Stimulated activated CD4-positive, alpha-beta T cell treated with anti-CD3 and anti-CD28 coated beads, Interleukin-4, amount 100 ng/mL, for 4 hours (primary cell): ENCODE measurements at places on chromosomes 3 and 15.

DNA sequence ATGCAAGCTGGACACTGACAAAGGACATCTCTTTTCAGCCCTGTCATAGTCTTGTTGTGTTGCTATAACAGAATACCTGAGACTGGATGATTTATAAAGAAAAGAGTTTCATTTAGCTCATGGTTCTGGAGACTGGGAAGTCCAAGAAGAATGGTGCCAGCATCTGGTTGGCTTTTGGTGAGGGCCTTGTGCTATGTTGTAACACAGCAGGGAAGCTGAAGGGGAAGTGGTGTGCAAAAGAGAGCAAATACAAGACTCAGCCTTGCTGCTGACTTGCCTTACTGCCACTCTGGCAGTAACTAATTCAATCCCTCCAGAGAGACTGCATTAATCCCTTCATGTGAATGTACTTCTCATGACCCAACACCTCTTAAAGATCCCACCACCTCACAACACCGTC is 356.3 kb upstream of the PROK2 start:
- DNase-seq: no peak

DNA sequence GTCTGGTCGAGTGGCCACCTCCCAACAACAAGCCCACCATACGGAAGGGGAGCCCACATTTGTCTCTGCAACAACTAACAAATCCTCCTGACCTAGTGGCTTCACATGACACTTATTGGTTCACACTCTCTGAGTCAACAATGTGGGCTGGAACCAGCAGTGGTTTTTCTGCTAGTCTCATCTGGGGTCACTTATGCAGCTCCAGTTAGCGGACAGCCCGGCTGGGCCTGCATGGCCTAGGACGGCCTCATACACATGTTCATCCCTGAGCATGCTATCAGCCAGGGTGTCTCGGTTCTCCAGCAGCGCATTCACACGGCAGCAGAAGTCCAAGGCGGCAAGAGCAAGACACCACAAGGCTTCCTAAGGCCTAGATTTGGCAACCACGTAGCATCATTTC is 281.7 kb downstream of the XXYLT1 start:
- no peak for DNase-seq

DNA sequence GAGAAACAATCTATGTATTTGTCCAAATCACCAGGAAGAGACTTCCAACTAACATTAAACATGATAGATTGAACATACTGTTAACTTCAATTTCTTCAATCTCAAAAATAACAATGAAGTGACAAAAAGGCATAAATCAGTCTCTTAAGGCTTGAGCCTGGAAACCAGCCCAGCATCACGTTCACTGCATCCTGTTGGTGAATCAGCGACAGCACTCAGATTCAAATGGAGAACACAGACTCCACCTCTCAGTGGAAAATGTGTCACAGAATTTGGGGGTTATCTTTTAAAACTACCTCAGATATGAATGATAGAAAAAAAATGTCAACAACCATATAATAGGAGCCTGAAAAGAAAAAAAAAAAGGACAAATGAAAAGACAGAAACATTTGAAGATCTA is 212.0 kb downstream of the MINAR1 start:
- no peak for DNase-seq

DNA sequence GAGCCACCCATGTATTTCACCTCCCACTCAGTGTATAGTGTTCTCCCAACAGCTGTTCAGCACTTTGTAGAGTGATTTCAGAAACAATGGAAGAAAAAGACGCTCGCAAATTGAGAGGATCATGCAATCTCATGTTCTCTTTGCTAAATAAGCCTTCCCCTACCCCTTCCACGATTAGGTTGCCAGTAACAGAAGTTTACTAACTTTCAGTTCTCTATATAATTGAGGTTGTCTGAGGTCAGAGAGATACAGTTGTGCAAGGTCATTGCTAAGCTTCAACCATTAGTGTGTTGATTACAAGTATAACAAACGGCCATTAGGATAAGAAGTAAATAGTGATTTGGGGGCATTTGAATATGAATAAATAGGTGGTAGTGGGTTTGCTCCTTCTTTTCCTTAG is 99.6 kb downstream of the TUSC7 start:
- DNase-seq: no peak

DNA sequence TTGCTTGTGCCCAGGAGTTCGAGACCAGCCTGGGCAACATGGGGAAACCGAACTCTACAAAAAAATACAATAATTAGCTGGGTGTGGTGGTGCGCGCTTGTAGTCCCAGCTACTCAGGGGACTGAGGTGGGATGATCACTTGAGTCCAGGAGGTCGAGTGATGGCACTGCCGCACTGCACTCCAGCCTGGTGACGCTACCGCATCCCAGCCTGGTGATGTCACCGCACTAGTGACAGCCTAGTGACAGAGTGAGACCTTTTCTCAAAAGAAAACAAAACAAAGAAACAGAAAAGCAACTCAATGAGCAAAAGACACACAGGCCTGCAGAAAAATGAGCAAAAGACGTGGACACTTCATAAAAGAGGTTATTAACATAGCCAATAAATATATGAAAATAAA is 19.9 kb upstream of the SYNM start:
- no peak for DNase-seq
